Vagina (tissue), 2 donors: ENCODE measurements at places on chromosomes 1 and 21.
A peak's percentile ranks its signal among the peaks of the same experiment; 100 is the strongest.

DNA sequence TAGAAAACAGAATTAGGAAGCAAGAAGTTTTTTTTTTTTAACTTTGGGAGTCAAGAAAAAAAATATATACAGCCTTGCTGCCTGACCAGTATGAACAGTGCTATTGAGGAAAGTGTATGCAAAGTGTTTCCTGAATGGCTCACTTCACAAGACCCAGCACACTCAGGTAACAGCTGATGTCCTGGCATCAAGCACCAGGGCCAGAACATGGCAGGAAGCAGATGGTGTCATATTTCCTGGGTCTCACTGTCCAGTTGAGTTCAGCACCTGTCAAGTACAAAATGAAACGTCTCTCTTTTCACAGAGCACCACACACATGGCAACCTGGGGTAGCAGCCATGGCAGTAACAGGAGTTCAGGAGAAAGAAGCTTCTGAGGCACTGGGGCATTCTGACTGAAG is 372.3 kb downstream of the TTLL7 start:
- DNase-seq, result no peak

GRCh38 chr1:12614402-12615158 is 3.4 kb downstream of the DHRS3 start:
- DNase-seq, result no peak

DNA sequence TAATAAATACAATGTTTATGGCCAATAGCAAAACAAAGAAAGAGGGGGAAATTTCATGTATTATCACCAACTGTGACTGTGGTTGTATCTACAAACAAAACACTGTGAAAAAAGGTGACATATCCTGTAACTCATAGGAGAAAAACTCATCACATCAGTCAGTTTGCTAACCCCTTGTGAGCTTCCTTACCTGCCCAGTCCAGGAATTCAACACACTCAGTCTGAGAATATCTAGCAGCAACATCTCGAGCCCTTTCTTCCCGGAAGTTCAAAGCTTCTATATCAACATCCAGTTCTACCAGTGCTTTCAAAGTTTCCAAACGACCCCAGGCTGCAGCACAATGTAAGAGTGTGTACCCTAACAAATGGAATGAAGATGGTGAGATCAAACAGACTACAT is 11.5 kb downstream of the TEX50 start:
- no peak for DNase-seq

DNA sequence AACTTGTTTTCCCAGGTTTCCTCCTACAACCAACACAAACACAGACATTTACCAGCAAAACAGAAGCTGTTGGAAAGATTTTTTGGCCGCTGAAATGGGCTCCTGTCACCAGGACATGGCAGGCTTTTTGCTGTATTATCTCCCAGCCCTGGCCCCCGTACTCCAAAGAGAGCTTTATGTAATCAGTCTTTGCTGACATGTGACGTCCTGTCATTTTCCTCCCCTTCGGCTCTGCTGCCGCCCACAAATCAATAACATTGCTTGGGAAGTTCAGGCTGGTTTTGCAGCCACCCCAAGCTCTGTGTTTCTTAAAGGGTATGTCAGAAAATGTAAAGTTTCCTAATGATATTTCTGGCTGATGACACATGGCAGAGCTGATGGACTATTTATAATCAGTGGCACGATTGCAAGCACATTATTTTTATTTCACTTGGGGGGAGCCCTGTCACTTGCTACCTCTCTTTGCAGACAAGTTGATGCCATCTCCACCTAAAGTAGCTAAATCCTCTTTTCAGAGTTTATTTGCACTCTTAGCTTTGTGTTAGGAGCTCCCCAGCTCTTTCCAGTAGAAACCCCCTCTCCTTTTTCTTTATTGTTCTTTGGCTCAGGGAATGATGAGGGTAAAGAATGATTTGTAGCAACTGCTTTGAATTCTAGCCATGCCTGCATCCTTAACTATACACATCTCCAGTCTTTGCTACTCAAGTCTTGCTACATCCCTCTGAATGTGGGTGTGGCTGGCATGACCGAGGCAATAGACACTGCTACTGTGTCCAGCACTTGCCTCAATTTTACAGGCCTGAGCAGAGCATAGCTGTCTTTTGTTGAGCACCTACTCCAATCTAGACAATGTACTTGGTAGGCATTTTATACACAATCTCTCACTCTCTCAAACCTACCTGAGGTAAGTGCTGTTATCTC is 67.3 kb downstream of the ELAVL4 start:
- no peak for DNase-seq

DNA sequence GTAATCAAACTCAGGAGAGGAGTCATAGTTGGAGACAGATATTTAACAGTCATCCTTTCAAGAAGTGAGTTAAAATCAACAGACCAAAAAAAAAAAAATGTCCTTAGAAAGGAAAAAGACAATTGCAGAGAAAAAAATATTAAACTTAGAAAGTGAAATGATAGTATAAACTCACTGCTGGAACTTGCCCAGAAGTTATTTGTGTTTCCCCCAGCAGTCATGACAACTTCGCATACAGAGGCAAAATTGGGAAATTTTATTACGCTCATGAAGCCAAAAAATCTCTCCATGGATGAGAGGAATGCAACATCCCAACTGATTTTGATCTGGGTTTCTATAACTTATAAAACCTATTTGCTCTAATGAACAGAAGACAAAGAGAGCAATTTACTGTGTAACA is 198.2 kb downstream of the LRRC7 start:
- DNase-seq, result no peak

DNA sequence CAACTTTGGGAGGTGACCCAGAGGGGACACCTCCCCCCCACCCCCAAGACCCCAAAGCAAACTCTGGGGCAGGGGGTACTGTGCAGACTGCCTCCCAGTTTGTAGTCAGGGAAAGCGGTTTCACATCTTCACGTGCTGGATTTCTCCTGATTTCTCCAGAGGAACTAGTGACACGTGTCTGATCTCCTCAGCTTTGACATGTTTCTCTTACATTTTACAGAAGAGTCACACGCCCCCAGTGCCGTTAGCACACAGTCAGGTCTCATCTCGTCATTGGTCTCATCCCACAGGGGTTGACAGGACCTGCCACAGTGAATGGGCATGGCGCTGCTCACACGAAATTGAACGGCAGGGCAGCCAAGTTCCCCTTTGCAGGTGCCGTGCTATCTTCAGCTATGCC is 11.8 kb downstream of the PDPN start:
- DNase-seq, result no peak

DNA sequence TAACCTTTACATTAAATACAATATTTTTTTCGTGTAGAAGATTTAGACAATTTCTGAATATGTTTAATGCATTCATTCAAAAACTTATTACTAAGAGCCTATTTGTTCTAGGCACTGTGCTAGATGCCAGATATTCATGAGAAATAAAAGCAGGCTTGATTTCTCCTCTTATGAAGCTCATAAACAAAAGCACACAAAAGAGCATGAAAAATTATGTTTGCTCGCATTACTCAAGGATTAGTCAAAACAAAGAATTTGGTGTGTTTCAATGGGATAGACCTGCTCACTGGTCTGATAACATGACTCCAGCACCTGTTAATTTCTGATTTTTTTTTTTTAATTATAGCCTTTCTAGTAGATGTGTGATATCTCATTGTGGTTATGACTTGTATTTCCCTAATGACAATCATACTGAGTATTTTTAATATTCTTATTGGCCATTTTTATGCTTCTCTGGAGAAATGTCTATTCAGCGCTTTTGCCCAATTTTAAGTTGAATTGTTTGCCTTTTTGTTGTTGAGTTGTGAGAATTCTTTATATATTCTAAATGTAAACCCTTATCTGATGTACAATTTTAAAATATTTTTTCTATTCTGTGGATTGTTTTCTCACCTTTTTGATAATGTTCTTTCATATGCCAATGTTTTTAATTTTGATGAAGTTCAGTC is 382.3 kb upstream of the ADGRL4 start:
- no peak for DNase-seq

DNA sequence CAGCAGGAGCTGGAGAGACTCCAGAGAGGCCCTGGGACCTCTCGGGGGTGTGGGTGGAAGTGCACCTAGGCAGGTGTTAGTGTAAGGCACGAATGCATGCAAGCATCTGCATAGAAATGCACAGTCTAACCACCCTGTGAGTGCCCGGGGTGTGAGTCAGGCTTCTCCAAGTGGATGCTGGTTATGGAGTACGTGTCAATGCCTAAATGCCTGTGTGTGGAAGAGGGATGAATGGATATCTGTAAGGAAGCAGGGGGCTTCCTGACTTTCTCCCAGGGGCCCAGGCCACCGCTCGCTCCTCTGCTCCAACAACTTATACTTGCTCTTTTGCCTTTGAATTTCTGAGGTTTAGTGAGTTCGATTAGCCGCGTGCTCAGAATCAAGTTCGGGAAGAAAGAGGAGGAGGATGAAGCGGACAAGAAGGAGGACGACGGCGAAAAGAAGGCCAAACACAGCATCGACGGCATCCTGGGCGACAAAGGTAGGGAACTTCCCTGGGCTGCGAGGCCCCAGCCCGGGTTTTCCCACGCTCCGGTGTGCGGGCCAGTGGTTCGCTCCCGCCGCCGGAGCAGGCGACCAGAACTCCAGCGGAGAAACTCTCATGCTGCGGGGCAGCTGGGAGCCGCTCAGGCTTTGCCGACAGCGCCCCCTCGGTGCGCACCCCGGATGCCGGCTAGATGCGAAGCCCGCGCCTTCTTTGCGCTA is 5.4 kb downstream of the PAX7 start:
- DNase-seq, result no peak

- DNase-seq, result no peak
Observed at GRCh38 chr1:96519851-96520578, 201.6 kb upstream of the PTBP2 start.

DNA sequence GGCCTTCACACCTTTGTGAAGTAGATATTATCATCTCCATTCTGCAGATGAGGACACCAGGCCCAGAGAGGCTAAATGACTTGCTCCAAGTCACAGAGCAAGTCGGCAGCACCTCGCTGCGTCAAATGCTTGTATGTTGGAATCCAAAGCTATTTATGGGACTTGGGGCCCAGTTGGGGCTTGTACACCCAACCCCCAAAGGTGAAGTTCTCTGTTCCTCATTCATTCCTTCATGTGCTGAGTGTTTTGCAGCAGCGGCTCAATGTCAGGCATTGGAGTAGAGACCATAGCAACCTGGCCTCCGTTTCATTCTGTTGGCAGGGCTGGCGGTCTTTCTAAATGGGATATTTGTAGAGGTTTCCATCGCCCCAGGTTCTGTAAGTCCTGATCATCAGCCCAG is 113.4 kb upstream of the SLC25A33 start:
- no peak for DNase-seq

GRCh38 chr1:45843474-45843905 is 40.1 kb downstream of the MAST2 start:
- DNase-seq, result no peak

- DNase-seq, result no peak
Observed at GRCh38 chr1:221947731-221948130, 205.8 kb upstream of the DUSP10 start.

DNA sequence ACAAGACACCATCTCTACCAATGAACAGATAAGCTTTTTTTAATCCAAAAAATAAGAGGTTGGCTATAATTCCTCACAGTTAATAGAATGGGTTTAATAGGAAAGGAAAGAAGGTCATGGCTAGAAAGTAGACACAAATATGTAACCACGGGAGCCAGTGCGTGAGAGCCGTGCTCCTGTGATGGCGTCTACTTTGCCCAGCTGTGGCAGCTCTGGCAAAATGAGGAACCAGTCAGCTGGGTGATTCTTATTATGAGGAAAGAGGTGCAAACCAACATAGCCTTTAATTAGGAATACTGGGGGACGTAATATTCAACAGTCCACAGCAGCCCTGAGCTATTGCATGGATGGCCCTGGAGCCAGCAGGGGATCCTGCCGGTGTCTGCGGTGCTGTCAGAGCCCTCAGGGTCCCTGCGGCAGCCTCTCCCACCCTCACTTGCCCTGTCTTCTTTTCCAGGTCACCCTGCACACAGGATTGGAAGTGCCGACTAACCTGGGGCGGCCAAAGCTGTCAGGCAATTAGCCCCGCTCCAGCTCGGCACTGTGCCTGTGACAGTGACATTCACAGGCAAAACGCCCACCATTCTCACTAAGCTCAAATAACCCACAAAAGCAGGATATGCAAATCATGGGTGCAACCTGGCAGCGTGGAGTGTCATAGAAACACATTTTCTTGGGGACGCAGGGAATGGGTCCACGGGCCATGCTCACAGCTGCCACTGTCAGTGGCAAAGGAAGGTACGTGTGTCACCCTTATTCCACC is 25.9 kb upstream of the GNPAT start:
- DNase-seq, result no peak

DNA sequence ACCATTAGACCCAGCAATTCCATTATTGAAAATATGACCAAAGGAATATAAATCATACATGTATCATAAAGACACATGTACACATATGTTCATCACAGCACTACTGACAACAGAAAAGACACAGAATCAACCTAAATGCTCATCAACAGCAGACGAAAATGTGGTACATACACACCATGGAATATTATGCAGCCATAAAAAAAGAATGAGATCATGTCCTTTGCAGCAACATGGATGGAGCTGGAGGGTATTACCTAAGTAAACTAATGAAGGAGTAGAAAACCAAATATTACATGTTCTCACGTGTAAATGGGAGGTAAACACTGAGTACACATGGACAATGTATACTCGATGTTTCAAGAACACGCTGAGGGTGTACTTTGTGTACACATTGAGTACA is 15.9 kb downstream of the AKT3 start:
- no peak for DNase-seq

DNA sequence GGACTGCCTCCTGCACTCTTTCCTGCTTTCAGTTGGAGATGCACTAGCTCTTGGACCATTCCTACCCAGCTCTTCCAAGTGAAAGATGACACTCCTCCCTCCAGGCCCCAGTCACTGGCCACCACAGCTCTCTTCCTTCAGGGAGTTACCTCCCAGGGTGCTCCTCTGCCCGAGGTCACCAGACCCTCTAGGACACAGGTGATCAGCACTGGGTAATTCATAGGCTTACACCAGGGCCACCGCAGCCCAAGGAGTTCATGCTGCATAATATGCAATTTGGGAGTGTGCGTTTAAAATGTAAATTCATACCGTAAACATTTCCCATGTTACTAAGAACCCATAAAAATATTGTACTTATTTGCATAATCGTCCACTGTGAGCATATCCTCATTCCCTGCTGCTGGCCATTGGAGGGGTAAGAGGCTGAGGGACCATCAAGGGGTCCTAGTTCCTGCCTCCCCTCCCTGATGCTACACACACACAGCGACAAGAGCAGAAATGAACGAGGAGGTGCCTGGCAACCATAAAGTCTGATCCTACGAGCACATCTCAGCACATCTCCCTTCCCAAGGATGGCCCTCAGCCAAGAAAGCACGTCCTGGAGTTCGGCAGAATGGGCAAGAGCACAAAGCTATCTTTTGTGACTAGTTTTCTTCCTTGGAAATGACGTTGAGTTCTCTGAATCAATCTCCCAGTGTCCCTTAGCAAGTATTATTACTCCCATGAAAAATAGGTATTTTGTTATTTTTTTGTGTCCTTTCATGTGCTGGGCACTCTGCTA is 222.9 kb upstream of the RAB4A start:
- DNase-seq, result peak; percentile 40

DNA sequence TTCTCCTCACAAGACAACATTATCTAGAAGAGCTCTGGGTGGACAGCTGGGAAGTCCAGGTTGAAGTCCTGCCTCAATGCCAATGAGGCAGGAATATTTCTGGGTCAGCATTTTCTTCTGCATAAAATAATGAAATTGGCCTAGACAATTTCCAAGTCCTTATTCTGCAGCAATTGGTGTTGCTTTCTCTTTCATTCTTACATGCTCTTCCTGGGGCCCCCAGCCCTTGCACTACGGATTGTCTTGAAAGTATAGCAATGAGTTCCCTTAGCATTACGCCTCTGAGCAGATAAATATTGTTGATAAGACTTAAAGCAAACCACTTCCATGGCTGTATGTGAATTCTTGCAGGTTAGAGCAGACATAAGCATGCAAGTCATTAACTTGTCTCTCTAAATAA is 188.5 kb downstream of the TGFBR3 start:
- DNase-seq, result no peak
